Stimulated activated CD4-positive, alpha-beta T cell treated with anti-CD3 and anti-CD28 coated beads, Interleukin-4, amount 100 ng/mL, for 48 hours (primary cell): ENCODE measurements at places on chromosomes 1 and 21.

- DNase-seq: no peak
These were observed 421.0 kb downstream of the DSCAM start for GRCh38 chr21:40425981-40426380.

GRCh38 chr1:96989302-96989701 lies 267.7 kb downstream of the PTBP2 start:
- no peak for DNase-seq

GRCh38 chr1:172885411-172885810 lies 165.3 kb downstream of the TNFSF18 start:
- no peak for DNase-seq

- no peak for DNase-seq
These were observed 7.8 kb downstream of the KCNJ10 start for GRCh38 chr1:160062230-160062532.

GRCh38 chr1:101309334-101310311 lies 72.8 kb downstream of the S1PR1 start:
- DNase-seq: peak; percentile 58

DNA sequence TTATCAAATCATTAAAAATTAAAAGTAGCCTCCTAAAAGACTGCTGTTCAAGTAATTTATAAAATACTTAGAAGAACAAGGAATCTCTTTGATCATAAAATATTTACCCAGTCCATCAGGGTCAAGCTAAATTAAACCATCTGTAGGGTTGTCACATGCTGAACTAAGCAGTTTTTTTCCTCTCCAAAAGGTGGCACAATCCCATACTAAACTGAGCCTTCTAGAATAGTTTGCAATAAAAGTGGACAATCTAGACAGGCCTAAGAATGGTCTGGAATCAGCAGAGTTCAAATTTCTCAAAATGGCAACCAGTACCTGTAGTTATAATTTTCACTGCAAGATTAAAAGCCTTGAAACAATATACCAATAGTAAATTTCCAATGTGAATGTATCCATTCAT lies 194.8 kb downstream of the EIF4G3 start:
- no peak for DNase-seq

DNA sequence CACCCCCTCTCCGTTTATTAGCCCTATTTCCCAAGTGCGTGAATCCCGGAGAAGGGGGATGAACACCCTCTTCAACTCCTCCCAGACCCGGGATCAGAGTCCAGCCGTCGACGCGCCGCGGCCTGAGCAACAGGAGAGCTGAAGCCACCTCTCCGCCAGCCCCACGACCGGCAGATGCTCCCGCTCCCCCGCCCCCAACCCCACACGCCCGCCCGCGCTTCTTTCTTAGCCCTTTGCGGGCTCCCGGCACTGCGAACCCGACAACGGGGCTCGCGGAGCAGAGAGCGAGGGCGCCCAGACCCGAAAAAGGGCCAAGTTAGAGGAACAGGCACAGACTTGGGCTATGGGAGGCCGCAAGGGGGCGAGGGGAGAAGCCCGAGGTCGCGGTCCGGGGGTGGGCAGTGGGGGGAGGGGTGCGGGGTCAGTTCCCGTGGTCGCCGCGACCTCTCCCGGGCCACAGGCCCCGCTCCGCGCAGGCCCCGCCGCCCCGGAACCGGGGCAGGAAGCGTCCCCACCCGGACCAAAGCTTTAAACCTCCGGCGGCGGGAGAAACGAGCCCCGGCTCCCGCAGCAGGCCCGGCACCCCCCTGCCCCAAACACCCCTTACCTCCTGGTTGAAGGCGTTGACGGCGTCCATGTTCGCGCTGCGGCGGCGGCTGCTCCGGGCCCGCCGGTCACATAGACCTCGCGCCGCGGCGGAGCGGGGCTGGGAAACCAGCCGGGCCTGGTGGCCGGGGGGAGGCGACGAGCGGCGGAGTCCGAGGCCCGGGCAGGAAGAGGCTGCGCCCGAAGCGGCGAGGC lies 662 bp downstream of the SCAF4 start:
- DNase-seq: peak; percentile 37

- no peak for DNase-seq
These were observed 8.0 kb downstream of the S100A9 start for GRCh38 chr1:153365696-153366095.

- DNase-seq: no peak
These were observed 21.1 kb downstream of the MAN1A2 start for GRCh38 chr1:117388328-117388727.

DNA sequence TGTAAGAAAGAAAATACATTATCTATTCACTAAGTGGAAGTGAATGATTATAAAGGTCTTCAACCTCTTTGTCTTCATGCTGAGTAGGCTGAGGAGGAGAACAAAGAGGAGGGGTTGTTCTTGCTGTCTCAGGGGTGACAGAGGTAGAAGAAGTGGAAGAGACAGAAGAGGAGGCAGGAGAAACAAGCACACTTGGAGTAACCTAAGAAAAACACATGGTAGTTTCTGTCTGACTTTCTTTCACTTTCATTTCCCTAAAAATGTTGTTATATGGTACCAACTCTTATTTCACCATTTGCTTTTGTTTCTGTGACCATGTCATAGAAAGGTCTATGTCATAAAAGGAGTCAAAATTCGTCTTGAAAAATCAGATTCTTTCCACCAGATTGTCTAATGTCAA lies 696.6 kb upstream of the BRINP3 start:
- DNase-seq: no peak

DNA sequence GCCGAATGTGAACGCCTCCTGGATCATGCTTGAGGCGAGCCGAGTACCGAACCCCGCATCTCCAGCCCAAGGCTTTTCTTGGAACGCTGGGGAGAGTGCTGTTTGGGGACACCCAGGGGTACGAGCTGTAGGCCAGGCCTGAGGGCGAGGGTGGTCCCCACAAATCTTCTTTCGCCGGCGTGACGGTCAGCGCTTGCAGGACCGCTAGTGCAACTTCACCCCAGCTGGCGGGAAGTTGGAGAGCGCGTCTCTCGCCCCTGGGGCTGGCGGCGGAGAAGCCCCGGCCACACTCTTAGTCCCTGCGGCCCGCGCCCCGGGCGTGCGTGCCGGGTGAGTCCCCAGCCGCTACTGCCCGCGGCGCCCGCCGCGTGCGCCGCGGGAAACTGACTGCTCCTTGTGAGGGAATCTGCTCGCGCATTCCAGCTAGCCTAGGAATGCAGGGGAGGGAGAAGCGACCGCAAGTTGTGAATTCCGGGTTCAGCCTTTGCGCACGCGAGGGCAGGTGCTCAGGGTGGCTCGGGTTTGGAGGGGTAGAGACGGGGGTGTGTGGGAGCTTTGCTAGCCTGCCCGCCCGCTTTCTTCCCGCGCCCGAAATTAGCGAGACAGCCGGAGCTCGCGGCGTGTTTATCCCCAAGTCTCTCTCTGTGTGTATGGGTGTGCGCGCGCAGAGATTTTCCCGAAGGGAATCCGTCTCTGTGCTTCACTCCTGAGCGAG lies 884 bp downstream of the LHX4 start:
- no peak for DNase-seq

GRCh38 chr1:183278739-183279591 lies 92.9 kb downstream of the LAMC2 start:
- no peak for DNase-seq

DNA sequence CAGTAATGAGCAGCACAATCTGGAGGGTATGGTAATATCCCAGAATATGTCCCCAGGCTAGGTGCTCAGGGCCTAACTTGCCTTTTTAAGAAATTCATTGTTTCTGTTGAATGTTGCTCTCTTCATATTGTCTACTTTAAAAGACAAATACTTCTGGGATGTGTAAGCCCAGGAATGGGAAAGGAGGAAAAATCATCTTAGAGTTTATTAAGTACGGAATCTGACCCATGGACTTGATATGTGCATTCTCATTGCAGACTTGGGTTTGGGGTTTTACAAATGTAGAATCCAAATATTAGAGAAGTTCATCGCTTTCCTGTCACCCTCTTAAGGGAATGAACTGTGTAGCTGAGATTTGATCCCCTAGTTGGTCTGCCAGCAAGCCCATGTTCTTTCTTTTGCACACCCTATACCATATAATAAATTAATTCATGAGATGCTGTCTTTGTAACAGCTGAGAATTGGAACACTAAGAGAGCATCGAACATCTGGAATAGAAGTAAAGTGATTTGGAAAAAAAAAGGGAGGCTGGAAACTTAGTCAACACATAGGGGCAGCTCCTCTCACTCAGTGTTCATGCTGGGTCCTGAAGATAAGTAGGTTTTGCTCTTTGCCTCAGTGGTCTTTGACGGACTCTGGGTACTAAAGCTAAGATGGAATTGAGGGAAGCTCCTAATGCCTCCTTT lies 235.8 kb upstream of the C1orf105 start:
- DNase-seq: no peak

DNA sequence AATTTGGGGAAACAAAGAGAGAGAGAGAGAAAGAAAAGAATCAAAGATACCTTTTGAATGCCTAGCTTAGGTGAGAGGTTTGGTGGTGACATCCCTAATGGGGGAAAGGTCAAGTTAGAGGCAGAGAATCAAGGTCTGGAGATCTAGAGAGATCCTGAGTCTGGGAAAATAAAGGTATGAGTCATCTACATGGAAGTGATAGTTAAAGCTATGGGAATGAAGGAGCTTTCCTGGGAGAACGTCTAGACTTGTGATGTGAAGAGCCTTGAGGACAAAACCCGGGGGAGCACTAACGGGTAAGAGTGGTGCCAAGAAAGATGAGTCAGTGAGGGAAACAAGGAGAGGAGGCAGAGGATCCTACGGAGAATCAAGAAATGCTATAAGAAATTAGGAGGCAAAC lies 110.8 kb upstream of the RUNX1 start:
- no peak for DNase-seq

GRCh38 chr1:55209247-55209646 lies 5.9 kb downstream of the USP24 start:
- no peak for DNase-seq

DNA sequence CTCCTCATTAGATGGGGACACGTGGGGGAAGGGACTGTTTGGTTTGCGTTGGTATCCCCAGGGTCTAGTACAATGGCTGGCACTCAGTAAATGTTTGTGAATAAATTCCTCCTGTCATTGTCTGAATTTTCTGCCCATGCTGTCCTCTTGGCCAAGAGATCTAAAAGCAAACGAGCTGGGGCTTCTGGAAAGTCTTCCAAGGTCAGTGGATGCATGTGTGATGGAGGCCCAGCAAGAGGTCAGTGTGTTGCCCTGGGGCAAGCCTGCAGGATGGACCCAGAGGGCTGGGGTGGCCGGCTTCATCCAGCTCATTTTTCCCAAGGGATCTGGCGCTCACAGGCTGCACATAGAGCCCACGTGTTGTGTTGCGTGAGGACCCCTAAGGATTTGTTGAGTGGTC lies 30.0 kb upstream of the JUN start:
- no peak for DNase-seq

GRCh38 chr1:53842347-53842746 lies 4.3 kb upstream of the NDC1 start:
- no peak for DNase-seq

DNA sequence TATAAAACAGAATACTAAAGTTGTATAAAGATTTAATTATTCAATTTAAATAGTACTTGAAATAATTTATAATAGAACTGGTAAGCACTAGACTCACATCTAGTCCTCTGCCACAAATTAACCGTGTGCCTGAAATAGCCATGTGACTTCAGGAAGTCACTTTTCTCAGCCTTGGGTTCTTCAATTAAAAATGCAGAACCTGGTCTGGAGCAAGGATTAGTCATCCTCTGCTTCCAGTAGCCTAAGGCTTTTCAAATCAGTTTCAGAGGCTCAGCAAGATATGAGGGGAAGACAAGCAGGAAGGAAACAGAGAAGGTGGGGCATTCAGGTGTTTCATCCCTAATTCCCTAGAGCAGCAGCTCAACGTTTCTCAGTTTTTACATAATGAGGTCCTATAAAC lies 23.0 kb downstream of the DPH5 start:
- no peak for DNase-seq
